ENCODE measurements at places on chromosomes 3 and 15.

DNA sequence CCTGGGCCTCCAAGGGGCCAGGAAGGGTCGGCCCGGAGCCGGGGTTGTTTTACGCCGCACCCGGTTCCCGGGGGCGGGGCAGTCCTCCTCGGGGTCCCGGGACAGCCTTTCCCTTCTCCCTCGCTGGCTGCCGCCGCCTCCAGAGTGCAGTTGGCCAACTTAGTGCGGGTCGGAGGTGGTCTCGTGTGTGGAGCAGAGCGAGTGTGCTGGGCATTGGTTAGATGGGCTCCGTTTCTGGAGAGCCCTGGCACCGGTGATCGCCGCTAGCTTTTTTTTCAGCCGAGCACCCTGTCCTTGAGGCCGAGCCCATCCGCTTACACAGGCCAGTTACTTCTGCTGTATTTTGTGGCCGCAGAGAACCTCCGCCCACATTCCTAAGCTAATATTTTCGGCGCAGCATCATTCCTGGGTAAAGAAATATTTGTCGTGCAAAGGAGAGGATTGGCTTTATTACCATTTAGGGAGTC is 585 bp downstream of the KIF23 start:
- DNase-seq: peak; percentile 38

DNA sequence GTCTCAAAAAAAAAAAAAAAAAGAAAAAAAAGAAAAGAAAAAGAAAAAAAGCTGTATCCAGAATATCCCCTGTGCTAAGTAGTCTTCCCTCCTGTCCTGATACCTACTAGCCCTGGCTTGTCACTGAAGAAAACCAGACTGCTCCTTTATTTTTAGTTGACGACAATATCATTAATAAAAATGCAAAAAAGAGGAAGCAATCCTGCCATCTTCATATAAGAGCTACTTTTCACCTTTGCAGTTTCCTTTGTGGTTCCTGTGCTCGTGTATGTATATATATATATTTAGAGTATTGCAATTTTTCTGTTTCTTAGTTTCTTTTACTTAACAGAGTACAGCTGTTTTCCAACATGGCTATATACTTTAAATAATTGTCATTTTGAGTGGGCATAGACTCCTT is 13.6 kb downstream of the C3orf20 start:
- DNase-seq: no peak

DNA sequence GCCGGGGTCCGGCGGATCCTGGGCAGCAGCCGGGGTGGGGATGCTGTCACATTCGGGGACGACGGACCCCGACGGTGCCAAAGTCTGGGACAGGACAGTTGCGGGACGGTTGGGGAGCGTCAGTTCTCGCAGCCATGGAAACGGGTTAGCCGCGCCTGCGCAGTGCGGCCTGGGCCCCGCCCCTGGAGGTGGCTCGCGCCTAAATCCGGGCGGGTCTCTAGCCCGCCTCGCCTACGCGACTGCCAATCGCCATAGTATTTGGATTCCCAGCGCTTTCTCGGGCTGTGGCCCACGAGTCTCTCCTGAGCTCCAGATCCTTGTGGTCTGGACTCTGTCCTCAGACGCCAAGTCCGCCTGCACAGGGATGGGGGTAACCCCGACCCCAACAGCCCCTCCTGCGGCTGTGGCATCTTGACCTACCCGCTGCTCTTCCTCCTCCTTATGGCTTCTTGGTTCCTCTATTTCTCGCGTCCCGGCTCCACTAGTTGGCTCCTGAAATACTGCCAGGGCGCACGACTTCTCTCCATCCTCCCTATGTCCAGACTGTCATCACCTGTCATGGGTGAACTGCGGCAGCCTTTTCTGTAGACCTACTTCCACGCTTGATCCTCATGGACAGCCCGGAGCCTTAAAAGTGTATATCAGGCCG is at the start of gene ZMYND10:
Gene ZMYND10, minus strand, starts transcription at position 147 of the 649 bp plus-strand sequence. CDS start 153 bp downstream, outside the sequence.
- peak; percentile 88 for DNase-seq

- no peak for DNase-seq
Measured at GRCh38 chr3:101268971-101269671, 51.3 kb downstream of the IMPG2 start.

- no peak for DNase-seq
Measured at GRCh38 chr15:74428442-74428787, 5.3 kb downstream of the SEMA7A start.

DNA sequence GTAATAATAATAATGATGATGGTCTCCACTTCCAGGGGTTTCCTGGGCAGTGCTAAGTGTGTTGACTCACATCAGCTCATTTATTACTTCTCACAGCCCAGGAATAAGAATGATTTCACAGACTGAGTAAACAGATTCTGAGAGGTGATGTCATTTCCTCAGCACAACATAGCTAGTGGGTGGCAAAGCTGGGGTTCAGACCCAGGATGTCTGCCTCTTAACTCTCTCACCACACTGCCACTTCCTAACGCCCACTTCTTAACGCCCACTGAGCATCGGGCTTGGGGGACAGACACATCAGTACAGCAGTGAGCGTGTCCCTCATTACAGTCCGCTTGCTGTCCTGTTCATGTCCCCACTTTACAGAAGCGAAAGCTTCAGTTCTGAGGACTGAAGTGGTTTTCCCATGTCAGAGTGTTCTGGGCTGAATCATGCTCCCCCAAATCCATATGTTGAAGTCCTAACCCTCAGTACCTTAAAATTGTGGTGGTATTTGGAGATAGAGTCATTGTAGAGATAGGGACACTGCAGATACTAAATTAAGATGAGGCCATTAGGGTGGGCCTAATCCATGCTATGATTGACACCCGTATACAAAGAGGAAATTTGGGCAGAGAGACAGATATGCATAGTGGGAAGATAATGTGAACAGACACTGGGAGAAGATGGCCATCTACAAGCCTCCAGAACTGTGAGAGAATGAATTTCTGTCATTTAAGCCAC is 68.0 kb downstream of the ATP2B2 start:
- peak; percentile 83 for DNase-seq

DNA sequence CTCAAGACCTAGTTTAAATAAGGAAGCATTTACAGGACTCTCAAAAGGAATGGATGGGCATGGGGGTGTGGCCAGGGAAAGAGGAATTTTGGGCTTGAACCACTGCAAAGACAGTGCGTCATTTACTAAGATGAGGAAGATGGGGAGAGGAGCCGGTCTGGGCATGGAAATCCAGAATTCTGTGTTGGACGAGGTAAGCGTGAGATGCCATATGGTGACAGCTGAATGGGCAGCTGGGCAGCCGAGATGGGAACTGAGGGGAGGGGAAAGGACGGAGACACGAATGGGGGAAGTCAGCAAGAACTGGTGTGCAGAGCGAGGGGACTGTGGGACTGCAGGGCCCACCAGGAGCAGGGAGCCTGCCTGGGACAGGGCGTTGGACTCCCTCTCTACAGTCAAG is 24.2 kb downstream of the TMEM44 start:
- DNase-seq: no peak

DNA sequence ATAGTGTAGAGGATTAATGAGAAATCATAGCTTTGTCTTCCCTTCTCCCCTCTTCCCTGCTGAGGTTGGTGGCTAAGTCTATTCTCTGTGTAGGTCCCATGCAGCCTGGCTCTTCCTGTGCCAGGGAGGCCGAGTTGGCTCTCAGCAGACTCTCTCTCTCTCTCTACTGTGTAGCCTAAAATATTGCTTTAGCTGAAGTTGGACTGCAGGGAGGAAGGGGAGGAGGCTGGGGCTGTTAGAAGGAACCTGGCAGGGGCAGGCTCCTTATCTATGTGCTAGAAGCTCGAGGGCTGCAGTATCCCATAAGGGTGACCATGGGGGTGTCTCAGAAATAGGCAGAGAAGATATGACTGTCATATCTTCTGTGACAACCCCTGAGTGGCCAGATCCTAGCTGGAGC is 160.8 kb downstream of the EPHB1 start:
- no peak for DNase-seq

- DNase-seq: no peak
Measured at GRCh38 chr3:40680685-40681657, 156.2 kb downstream of the ZNF621 start.

DNA sequence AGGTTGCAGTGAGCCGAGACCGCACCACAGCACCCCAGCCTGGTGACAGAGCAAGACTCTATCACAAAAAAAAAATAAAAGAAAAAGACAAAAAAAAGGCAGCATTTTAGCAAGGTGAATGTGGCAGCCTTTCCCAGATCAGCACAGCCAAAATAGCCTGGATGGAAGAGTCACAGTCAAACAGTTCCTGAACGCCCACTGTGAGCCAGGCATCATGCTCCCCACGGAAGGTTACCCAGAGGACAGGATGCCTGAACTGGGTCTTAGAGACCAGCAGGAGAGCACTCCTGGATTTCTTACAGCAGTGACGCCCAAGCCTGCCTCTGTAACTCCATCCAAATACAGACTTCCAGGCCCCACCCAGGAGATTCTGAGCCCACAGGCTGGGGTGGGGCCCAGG is 4.5 kb downstream of the XXYLT1 start:
- no peak for DNase-seq

DNA sequence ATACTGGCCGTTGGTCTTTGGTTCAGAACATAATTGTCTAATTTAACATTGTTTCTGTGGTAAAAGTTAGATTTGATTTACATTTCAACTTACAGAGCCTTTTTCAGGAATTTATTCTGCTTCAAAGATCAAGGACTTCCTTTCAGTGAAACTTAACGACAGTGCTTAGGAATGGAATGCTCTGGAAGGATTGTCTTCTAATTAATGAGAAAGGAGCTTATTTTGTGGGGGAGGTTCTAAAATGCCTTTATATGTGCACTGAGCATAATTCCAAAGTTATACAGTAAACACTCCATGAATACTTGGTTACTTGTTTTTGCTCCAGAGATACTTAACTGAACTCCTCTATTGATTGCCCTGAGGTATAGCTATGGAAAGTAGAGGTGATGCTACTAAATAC is 75.7 kb downstream of the CACNA1D start:
- no peak for DNase-seq

All from activated CD4-positive, alpha-beta T cell treated with anti-CD3 and anti-CD28 coated beads for 36 hours (primary cell).